ENCODE measurements at places on chromosomes 1 and 21. TPM values are rescaled to one million over a fixed set of nuclear protein-coding genes. Genes with fewer than 3 reads are reported as not detected.

BMP8A gene
- 0.41 TPM for polyA plus RNA-seq

HOOK1 gene
- not detected for polyA plus RNA-seq

GRCh38 chr21:17402937-17403336 lies 109.9 kb upstream of the CXADR start:
- no peak overlapping the region for H3K4me3 ChIP-seq
- H3K4me1 ChIP-seq: no peaks in the 10 kb centered on the region
- DNase-seq: peak; percentile 66

- H3K27ac ChIP-seq: no peak overlapping the region
- H3K36me3 ChIP-seq: no peaks in the 10 kb centered on the region
- no peaks in the 10 kb centered on the region for H3K27me3 ChIP-seq
These were observed 1.3 kb downstream of the SLAMF1 start for GRCh38 chr1:160645386-160646130.

DNA sequence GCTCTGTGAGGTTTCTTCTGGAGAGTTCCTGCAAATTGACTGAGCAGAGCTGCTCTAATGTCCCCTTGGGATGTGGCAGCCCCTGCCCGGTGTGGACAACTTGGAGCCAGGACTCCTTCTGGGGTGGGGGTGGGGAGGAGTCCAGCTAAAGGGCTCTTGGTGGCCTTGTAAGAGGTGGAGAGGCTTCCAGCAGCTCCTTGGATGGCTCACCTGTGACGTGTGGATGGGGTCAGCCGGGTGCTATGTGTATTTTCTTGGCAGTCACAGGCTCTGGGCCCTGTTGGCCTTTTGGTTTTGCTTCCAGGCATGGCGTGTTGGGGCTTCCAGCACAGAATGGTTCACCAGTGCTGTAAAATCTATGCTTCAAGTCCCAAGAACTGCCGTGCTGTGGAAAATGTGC lies 38.2 kb downstream of the TRAPPC10 start:
- no peak overlapping the region for H3K4me3 ChIP-seq
- no peak overlapping the region for H3K27ac ChIP-seq
- DNase-seq: no peak
- H3K36me3 ChIP-seq: no peaks in the 10 kb centered on the region

DNA sequence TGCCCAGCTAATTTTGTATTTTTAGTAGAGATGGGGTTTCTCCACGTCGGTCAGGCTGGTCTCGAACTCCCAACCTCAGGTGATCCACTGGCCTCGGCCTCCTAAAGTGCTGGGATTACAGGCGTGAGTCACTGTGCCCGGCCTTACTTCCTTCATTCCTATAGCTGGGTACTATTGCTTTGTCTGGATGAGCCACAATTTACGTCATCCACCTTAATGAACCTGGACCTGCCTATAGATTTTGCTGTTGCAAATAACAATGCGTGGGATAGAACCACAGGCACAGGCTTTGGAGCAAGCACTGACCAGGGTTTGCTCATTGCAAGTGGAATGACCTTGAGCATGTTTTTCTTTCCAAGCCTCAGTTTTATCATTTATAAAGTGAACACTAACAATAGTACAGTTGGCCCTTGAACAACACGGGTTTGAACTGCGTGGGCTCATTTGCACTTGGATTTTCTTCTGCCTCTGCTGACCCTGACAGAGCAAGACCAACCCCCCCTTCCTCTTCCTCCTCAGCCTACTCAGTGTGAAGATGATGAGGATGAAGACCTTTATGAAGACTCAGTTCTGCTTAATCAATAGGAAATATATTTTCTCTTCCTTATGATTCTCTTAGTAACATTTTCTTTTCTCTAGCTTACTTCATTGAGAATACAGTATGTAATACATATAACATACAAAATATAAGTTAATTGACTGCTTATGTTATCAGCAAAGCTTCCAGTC lies 33.3 kb upstream of the BECN2 start:
- H3K4me1 ChIP-seq: no peaks in the 10 kb centered on the region
- H3K4me3 ChIP-seq: no peak overlapping the region

All from fibroblast of lung (primary cell).